T-helper 17 cell (primary cell): ENCODE measurements at places on chromosomes 13 and 19.

DNA sequence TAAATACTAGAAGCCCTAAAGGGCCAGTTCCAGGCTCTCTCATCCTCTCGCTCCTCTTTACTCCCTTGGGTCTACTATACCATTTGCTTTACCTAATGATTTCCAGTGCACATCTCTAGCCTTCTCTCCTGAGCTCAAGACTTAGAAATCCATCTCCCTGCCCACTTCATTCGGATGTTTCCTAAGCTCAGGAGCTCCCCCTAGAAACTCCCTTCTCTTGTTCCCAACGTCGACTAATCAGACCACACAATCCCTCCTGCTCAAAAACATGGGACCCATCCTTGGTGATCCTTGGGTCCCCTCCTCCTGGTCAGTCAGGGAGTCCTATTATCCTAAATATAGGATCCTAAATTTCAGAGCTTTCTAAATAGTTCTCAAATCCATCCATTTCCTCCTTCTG is 21.1 kb upstream of the STK24 start:
- no peak for DNase-seq

- no peak for DNase-seq
These were observed 59.4 kb upstream of the TSHZ3 start for GRCh38 chr19:31408460-31409124.

GRCh38 chr13:58500938-58501337 is 869.4 kb downstream of the PCDH17 start:
- no peak for DNase-seq

GRCh38 chr19:27734496-27735220 is 1478.3 kb downstream of the UQCRFS1 start:
- DNase-seq = no peak

DNA sequence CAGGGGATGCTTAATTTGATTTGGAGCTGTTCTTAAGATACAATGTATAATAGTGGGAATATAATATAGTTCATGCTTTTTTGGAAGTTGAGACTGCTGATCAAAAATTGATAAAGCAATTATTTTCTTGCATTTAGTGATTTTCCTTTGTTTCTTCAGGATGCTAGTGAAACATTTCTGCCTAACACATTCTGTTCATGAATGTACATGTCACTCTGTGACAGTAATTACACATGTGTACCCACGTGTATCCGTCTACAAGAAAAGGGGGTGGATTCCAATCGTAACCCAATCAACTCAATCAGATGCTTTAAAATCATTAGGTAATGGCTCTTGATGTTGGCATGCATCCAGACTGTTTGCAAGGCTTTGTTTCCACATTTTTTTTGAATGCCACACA is 5.0 kb upstream of the FRY start:
- no peak for DNase-seq

- DNase-seq = no peak
These were observed 33.5 kb upstream of the IRS2 start for GRCh38 chr13:109819874-109820273.

DNA sequence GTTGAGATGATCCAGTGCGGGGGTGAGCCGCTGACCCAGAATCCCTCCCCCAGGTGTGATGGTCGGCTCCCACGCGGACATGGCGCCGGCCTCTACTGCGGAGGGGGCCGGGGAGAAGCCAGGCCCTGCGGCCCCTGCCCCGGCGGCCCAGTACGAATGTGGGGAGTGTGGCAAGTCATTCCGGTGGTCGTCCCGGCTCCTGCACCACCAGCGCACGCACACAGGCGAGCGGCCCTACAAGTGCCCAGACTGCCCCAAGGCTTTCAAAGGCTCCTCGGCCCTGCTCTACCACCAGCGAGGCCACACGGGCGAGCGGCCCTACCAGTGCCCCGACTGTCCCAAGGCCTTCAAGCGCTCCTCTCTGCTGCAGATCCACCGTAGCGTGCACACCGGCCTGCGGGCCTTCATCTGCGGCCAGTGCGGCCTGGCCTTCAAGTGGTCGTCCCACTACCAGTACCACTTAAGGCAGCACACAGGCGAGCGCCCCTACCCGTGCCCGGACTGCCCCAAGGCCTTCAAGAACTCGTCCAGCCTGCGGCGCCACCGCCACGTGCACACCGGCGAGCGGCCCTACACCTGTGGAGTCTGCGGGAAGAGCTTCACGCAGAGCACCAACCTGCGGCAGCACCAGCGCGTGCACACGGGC is 3.7 kb upstream of the NAT14 start:
- no peak for DNase-seq

DNA sequence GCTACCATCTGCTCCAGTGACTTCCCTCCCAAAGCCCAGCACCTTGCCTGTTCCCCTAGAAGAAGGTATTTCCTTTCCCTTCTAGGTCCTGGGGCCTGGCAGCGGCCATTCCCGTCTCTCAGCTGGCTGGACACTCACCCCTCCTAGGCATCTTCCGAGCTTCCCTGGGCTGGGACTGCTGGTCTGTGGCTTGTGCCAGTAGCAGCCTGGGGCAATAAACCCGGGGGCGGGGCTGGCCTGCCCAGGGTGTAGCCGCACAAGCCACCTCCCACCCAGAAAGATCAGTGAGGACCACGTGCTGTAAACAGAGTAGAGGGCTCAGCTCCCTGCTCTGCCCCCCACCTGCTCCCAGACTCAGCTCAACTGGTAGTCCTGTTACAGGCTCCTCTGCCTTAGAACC is 15.0 kb downstream of the LIPE start:
- no peak for DNase-seq

- DNase-seq = no peak
These were observed 21.4 kb downstream of the GAS6 start for GRCh38 chr13:113842336-113843062.

GRCh38 chr13:109274188-109274821 is 512.1 kb downstream of the IRS2 start:
- no peak for DNase-seq

DNA sequence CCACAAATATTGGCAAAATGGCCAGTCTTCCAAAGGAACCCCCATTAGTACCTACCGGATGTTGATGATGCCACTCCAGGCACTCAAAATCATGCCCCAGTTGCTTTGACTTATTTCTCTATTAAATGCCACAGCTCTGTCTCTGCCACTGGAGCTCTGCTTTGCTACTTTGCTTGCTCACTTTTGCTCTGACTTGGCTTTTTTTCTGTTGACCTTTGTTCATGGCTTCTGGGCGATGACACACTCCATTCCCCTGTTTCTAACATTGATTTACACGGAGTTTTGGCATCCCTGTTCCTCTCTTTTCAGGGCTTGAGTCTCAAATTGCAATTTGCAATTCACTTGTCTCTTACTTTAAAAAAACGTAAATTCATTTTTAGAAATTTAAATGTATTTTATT is 217.1 kb upstream of the SPRY2 start:
- DNase-seq = no peak

GRCh38 chr13:64938660-64939059 is 2291.5 kb downstream of the PCDH9 start:
- no peak for DNase-seq

- no peak for DNase-seq
These were observed 635 bp upstream of the PCCA start for GRCh38 chr13:100088273-100088643.

GRCh38 chr13:29125191-29125933 is 305.2 kb downstream of the MTUS2 start:
- DNase-seq = no peak

DNA sequence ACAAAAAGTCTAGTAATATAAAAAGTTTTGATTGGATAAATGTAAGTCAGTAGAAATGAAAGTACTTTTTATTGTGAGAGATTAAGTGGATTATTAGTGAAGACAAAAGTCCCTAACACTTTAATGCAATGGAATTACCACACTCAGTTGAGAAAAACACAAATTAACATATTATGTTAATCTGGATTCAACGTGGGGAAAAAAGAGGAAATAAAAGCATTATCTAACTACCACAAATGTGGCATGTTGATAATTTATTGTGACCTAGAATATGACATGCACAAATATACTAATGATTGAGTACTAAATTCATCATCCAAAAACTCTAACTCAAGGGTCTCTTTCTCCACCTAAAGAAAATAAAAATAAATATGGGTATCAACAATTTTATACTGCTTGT is 41.5 kb downstream of the FOXO1 start:
- no peak for DNase-seq

- no peak for DNase-seq
These were observed 11.3 kb upstream of the RFC3 start for GRCh38 chr13:33806470-33807248.

DNA sequence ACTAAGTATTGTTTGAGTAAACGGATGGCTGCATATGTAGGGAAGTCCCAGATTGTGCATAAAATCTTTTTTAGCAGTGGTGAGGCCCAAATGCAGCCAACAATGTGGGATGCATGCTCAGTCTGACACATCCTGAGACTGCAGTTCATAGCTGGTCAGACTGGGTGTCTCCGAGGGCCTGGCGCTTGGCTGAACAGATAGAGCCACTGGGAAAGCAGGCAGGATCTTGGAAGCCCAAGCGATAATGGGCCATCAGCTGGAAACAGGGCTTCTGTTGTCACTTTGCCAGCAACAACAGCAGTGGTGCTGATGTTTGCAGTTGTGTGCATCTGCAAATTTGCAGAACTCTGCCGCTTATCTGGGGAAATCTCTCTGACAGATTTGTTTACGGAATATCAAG is 36.1 kb downstream of the MTUS2 start:
- DNase-seq = no peak

DNA sequence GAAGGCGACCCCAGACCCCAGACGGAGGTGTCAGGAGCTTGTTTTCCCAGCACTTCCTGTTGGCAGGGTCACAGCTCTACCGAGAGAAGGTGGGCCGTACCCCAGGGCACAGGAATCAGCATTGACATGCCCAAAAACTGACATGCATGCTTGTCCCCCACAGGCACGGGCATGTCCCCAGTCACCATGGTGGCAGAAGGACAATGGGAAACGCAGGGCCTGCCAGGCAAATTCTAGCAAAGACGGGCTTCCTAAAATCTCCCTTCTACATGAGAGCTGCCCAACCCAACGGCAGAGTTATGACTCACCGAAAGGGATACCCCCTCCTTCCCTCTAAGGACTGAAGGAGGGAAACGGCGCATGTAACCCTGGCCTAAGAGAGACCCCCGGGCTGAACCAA is 18.5 kb downstream of the TSHZ3 start:
- no peak for DNase-seq

GRCh38 chr13:101289764-101290163 is 126.5 kb downstream of the NALCN start:
- no peak for DNase-seq

GRCh38 chr13:111857336-111857735 is 209.6 kb upstream of the SOX1 start:
- no peak for DNase-seq

DNA sequence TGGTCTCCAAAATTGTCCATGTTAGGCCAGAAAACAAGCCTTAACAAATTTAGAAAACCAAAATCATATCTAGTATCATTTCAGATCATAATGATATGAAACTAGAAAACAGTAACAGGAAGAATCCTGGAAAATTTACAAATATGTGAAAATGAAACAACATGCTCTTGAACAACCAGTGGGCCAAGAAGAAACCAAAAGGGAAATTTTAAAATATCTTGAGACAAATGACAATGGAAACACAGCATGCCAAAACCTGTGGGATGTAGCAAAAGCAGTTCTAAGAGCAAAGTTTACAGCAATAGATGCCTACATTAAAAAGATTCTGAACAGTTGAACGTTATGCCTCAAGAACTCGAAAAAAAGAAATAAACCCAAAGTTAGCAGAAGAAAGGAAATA is 32.6 kb downstream of the VWA8 start:
- DNase-seq = no peak

GRCh38 chr19:801030-801860 is 4.0 kb downstream of the PTBP1 start:
- DNase-seq = no peak
